ENCODE measurements at places on chromosomes 1 and 21. TPM values are rescaled to one million over a fixed set of nuclear protein-coding genes. Genes with fewer than 3 reads are reported as not detected.

Gene MTMR11
- total RNA-seq: 8.7 TPM

Gene SLC37A1
- 3.9 TPM for total RNA-seq

Gene LACTBL1
- not detected for total RNA-seq

Gene NBPF26
- total RNA-seq: 62.6 TPM

Gene TRIM58
- 7.7 TPM for total RNA-seq

Gene DMBX1
- total RNA-seq: not detected

Gene AMY1A
- total RNA-seq: not detected

Gene NT5C1A
- total RNA-seq: 2.0 TPM

Gene RUNX3
- total RNA-seq: 1.9 TPM

Gene OR2AK2
- not detected for total RNA-seq

Gene SPATA1
- 0.79 TPM for total RNA-seq

Gene RAB13
- total RNA-seq: 38.7 TPM

Gene LDLRAD2
- total RNA-seq: 0.10 TPM

Gene CR1L
- 1.6 TPM for total RNA-seq

Gene RGS1
- 13.0 TPM for total RNA-seq

Gene MANEAL
- total RNA-seq: 3.5 TPM

Gene PLEKHG5
- total RNA-seq: 14.3 TPM

Gene EPS8L3
- not detected for total RNA-seq

Gene B3GALT2
- total RNA-seq: 3.3 TPM

Gene GRIK3
- total RNA-seq: 0.59 TPM

Gene BCAS2
- 30.0 TPM for total RNA-seq

Gene ERICH3
- total RNA-seq: 0.10 TPM

Data from skin of body (tissue), 3 donors.